ENCODE measurements at places on chromosomes 12 and 14.

DNA sequence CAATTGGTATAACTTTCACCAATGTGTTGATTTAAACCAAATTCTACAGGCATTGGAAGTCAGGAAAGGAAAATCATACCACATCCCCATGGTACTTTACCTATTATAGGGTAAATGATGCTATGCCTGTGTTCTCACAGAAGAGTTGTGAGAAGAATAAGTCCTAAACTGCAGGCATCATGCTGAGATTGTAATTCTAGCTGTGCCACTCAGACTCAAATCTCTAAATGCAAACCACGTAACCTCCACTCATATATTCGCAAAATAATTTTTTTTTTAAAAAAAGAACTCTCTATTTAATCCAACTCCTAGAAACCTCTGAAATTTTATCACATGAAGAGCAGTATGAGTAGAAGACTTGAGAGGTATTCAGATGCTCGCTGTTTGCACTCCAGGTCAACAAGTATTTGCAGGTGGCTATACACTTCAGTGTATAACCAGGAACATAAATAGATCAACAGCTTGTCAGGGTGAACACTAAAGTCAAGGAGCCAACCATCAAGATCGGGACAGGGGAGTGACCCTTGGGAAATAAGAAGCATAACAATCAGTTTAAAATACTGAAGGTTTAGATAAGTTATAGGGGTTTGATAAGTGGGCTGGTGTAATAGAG lies 110.1 kb downstream of the SLC25A21 start:
- no peak for DNase-seq
- H3K4me1 ChIP-seq: no peaks in the 10 kb centered on the region
- no peaks in the 10 kb centered on the region for H3K36me3 ChIP-seq
- H3K27ac ChIP-seq: no peak overlapping the region
- no peaks in the 10 kb centered on the region for H3K27me3 ChIP-seq

DNA sequence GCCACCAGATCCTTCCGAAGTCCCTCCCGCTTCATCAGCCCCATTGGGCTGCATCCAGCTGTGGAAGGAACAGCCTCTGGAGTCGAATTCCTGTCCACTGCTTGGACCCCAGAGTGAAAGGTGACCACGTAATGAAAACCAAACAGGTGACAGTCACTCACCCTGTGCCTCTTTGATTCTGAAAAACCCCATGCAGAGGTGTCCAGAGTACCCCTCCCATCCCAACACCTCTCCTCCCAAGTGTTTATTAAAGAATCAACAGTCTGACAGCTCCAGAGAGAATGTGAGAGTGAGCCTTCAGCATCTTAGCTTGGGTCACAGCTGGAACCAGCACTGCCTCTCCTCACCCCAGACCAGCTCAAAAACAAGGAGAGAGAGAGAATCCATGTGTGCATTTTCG lies 178.6 kb upstream of the NOS1 start:
- H3K4me1 ChIP-seq: no peaks in the 10 kb centered on the region
- H3K27me3 ChIP-seq: no peaks in the 10 kb centered on the region
- no peak overlapping the region for H3K4me3 ChIP-seq
- DNase-seq: no peak
- H3K36me3 ChIP-seq: no peaks in the 10 kb centered on the region

DNA sequence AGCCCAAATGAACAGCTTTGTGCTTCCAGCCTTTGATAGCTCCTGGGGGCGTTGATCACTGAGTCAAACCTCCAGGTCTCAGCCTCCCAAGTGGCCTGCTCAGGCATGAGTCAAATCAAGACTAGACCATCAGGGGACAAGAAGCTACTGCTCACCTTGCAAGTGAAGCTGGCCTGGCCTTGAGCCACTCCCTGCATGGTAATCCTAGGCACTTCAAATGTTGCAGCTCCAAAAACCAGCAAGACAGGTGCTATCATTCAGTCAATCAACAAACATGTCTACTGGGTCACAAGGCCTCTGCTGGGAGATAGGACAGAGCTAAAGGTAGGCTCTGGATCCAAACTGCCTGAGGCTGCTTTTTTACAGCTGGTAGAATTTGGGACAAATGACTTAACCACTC lies 33.1 kb upstream of the NOS1 start:
- no peaks in the 10 kb centered on the region for H3K27me3 ChIP-seq
- H3K4me3 ChIP-seq: no peak overlapping the region
- H3K36me3 ChIP-seq: no peaks in the 10 kb centered on the region
- no peak for DNase-seq
- no peaks in the 10 kb centered on the region for H3K4me1 ChIP-seq

DNA sequence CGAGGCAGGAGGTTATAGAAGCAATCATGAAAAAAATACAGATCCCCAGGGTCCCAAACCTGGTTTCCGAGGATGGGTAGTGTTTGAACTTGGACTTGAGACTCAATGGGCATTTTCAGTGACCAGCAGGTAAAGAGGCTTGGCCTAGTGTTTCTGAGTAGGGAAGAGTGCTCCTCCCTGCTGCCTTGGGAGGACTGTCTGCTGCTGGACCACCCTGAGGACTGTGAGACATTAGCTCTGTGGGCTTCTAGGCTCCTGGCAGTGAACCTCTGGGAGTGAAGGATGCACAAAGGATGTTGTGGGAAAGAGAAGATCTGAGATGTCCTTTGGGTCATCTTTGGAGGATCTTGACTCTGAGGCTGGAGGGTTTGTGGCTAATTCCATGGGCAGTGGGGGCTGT lies 30.5 kb downstream of the ANKRD9 start:
- DNase-seq: no peak
- H3K27me3 ChIP-seq: no peaks in the 10 kb centered on the region
- no peak overlapping the region for H3K4me3 ChIP-seq
- no peaks in the 10 kb centered on the region for H3K4me1 ChIP-seq
- no peak overlapping the region for H3K27ac ChIP-seq

DNA sequence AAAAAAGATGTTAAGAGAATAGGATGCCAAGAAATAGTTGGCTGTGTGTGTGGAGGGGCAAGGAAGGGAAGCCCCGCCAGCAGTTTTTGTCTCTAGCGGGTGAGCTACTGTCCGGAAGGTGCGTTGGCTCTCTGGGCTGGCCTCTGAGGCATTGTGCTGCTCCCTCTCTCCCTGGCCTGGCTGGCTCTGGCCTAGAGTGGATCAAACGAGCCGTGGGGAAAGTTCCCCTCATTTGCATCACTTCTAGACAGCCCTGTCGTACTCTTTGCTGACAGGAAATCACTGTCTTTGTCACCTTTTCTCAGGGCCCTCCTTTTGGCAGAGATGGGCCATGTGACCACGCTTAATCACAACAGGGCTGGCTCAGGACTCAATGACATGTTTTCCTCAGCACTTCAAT lies 236.1 kb upstream of the NPAS3 start:
- no peak overlapping the region for H3K4me3 ChIP-seq
- DNase-seq: no peak
- H3K27me3 ChIP-seq: no peaks in the 10 kb centered on the region
- H3K27ac ChIP-seq: no peak overlapping the region
- H3K4me1 ChIP-seq: no peaks in the 10 kb centered on the region

- H3K27me3 ChIP-seq: no peaks in the 10 kb centered on the region
- H3K27ac ChIP-seq: no peak overlapping the region
- DNase-seq: no peak
- peaks cover 6% of the 10 kb centered on the region for H3K4me1 ChIP-seq
- H3K36me3 ChIP-seq: no peaks in the 10 kb centered on the region
Measured at GRCh38 chr12:57934819-57935218, 6.5 kb upstream of the ATP23 start.

DNA sequence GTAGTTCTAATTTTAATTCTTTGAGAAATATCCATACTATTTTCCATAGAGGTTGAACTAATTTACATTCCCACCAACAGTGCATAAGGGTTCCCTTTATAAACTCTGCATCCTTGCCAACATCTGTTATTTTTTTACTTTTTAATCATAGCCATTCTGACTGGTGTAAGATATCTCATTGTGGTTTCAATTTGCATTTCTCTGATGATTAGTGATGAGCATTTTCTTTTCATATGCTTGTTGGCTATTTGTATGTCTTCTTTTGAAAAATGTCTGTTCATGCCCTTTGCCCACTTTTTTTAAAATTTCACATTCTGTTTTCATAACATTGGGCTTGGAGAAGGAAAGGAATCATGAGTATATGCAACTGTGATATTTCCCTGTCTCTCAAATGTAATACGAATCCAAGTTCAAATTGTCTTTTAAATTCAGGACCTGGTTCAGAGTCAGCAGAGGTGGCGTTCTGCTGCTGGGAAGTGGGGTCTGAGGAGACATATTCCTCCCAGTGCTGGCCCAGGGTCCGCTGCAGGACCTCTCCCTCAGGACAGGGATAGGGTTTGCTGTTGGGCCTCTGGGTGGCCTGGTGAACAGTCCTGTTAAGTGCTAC lies 81.2 kb upstream of the ETV6 start:
- no peak overlapping the region for H3K27ac ChIP-seq
- H3K4me1 ChIP-seq: no peaks in the 10 kb centered on the region
- H3K4me3 ChIP-seq: no peak overlapping the region
- peaks cover 3% of the 10 kb centered on the region for H3K27me3 ChIP-seq
- no peak for DNase-seq

DNA sequence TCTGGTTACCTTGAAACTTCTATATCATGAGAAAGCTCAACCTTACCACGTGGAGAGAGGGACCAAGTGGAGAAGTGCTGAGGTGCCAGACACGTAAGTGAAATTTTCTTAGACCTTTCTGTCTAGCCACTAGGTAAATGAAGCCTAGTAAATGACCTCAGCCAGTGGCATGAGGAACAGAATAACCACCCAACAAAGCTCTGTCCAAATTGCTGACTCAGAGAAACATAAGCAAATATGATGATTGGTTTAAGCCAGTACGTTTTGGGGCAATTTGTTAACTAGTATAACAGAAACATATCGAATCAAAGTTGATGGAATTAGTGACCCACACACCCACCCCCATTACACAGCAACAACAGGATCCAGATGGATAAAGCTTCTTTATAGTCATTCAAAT lies 75.2 kb upstream of the MAX start:
- H3K27me3 ChIP-seq: no peaks in the 10 kb centered on the region
- no peaks in the 10 kb centered on the region for H3K4me1 ChIP-seq
- no peak overlapping the region for H3K4me3 ChIP-seq
- DNase-seq: no peak
- no peaks in the 10 kb centered on the region for H3K36me3 ChIP-seq

DNA sequence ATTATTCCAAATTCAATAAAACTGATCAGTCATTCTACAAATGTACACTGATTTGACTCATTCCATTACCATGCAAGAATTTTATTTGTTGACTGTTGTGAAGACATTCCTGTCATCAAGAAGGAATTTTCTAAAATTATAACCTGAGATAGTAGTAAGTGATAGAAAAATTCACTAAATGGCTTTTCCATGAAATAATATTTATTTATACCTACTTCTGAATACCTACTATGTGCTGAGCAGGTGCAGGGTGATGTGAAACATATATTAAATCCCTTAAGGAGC lies 841.7 kb downstream of the NRXN3 start:
- no peaks in the 10 kb centered on the region for H3K27me3 ChIP-seq
- DNase-seq: no peak
- H3K36me3 ChIP-seq: no peaks in the 10 kb centered on the region
- H3K4me1 ChIP-seq: no peaks in the 10 kb centered on the region

DNA sequence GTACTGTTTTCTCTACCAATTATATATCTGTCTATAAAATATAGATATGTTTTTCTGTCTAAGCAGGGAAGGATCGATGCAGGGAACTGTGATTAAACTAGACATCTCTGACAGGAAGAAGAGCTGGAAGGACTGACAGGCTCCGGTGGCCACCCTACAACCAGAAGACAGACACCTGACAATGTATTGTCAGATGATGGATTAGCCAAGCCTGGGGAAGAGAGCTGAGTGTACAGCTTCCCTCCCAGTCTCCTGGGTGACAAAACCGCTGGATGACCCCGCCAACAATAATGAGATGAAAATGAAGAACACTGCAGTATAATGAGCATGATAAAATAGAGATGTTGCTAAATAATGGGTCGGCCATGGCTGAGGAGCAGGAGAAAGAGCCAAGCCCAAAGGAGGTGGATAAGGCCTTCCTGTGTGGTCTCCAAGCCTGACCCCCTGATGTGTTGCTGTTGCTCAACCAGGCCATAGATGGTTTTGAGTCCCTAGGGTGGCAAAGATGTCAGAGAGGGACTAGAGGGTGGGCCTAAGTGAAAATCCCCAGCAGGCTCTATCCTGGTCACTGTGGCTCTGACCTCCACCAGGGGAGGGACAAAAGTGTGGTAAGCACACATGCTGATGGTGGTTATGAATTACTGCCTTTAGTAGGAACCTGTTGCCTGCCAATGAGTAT lies 28.2 kb downstream of the DHRS2 start:
- H3K36me3 ChIP-seq: no peaks in the 10 kb centered on the region
- peaks cover 9% of the 10 kb centered on the region for H3K27me3 ChIP-seq
- H3K4me3 ChIP-seq: no peak overlapping the region
- H3K27ac ChIP-seq: peak overlapping the region; percentile 36
- no peak for DNase-seq

- DNase-seq: no peak
- no peaks in the 10 kb centered on the region for H3K36me3 ChIP-seq
- H3K4me3 ChIP-seq: no peak overlapping the region
- H3K27me3 ChIP-seq: no peaks in the 10 kb centered on the region
- no peak overlapping the region for H3K27ac ChIP-seq
Measured at GRCh38 chr14:61566537-61567225, 128.6 kb upstream of the HIF1A start.

DNA sequence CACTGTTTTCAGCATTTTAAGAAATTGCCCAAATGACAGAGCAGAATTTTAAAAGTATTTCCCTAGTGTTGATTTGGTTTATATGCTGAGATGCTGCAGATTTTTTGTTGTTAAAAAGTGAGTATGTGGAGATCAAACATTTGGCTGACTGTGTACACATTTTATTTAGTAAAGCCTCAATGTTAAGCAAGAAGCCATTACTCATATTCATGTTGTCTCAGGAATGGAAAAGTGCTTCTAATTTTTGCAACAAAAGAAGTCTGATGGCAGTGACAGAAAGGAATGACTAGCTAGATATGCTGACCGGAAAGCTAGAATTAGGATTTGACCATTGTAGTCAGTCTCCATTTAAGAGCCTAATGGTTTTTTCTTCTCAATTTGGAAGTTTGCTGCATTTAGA lies 22.5 kb downstream of the SLC38A6 start:
- no peaks in the 10 kb centered on the region for H3K4me1 ChIP-seq
- H3K27ac ChIP-seq: no peak overlapping the region
- H3K36me3 ChIP-seq: no peaks in the 10 kb centered on the region
- DNase-seq: no peak
- H3K4me3 ChIP-seq: no peak overlapping the region

- no peaks in the 10 kb centered on the region for H3K36me3 ChIP-seq
- no peak for DNase-seq
- H3K4me1 ChIP-seq: no peaks in the 10 kb centered on the region
Measured at GRCh38 chr12:45475594-45475993, 253.9 kb upstream of the ARID2 start.

DNA sequence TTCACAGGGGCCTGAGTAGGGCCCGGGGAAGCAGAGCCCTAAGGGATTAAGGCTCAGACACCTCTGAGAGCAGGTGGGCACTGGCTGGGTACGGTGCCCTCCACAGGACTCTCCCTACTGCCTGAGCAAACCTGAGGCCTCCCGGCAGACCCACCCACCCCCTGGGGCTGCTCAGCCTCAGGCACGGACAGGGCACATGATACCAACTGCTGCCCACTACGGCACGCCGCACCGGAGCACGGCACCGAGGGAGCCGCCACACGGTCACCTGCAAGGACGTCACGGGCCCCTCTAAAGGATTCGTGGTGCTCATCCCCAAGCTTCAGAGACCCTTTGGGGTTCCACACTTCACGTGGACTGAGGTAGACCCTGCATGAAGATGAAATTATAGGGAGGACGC lies 7.1 kb downstream of the LTBR start:
- no peak overlapping the region for H3K4me3 ChIP-seq
- no peak overlapping the region for H3K27ac ChIP-seq
- no peaks in the 10 kb centered on the region for H3K36me3 ChIP-seq
- peaks cover 6% of the 10 kb centered on the region for H3K27me3 ChIP-seq
- no peak for DNase-seq

All from T-cell (primary cell).